ENCODE measurements at places on chromosomes 7 and 10. TPM values are rescaled to one million over a fixed set of nuclear protein-coding genes. Genes with fewer than 3 reads are reported as not detected.
A peak's percentile ranks its signal among the peaks of the same experiment; 100 is the strongest.

Gene RFC2
- total RNA-seq = 16.3 TPM

Gene SLC39A12
- 0.29 TPM for total RNA-seq

Gene ANKRD7
- not detected for total RNA-seq

Gene GIMAP8
- 42.3 TPM for total RNA-seq

Gene EPHB6
- 12.8 TPM for total RNA-seq

DNA sequence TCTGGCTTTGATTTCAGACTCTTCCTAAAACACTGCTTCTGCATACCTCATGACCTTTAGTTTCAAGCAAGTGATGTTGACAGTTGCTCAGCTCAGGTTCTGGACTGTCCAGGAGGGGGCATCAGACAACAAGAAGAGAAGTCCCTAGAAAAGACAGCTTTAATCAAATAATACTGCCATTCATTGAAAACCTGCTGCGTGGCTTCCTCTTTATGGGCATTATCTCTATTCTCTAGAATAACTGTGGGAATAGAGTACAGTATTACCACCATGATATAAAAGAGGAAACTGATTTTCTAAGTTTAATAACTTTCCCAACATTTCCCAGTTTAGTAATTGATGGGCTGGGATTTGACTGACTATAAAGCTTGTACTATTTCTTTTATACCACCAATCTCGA is 170.4 kb downstream of the SNX13 start:
- no peak overlapping the region for H3K27ac ChIP-seq
- H3K36me3 ChIP-seq = no peaks in the 10 kb centered on the region
- no peak for DNase-seq
- H3K27me3 ChIP-seq = no peaks in the 10 kb centered on the region

- DNase-seq = no peak
- H3K27ac ChIP-seq = no peak overlapping the region
- H3K4me1 ChIP-seq = peaks cover 13% of the 10 kb centered on the region
These were observed 540.2 kb downstream of the LRMDA start for GRCh38 chr10:75971402-75972211.

DNA sequence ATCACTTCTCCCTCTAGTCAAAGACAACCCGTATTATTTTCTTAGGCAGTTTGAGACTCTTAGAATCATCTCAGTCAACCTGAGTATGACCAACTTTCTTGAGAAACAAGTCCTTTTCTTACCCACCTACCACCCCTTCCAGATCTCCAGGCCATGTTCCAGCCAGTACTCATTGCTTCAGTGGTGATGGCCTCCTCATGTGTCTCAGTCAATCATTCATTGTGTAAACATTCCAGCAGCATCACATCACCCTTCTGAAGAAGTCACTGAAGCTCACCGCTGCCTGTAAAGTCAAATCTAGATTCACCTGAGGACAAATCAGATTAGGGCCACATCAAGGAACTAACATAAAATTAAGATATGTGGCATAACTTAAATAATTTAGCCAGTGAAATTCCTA is 467.2 kb upstream of the NRP1 start:
- H3K4me3 ChIP-seq = no peak overlapping the region
- H3K36me3 ChIP-seq = no peaks in the 10 kb centered on the region
- no peaks in the 10 kb centered on the region for H3K27me3 ChIP-seq

DNA sequence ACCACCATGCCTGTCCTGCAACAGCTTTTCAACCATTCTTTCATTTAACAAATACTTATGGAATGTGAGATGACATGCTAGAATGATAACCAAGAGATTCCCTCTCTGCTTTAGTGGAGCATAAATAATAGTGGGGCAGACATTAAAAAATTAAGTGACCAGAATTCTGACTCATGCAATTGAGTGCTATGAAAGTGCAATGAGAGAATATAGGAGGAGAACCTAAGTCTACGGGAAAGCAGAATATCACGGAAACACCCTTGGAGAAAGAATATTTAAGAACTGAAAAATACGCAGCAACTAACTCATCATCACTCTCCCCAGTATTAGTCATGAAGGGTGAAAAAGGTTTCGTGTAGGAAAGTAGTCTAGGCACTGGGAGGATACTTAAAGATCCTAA is 7.1 kb downstream of the KIF5B start:
- peaks cover 40% of the 10 kb centered on the region for H3K36me3 ChIP-seq
- DNase-seq = no peak
- peaks cover 69% of the 10 kb centered on the region for H3K4me1 ChIP-seq
- H3K27ac ChIP-seq = peak overlapping the region; percentile 5
- no peak overlapping the region for H3K4me3 ChIP-seq

GRCh38 chr10:64039198-64039597 is 518.0 kb downstream of the REEP3 start:
- no peak for DNase-seq
- peaks cover 4% of the 10 kb centered on the region for H3K4me1 ChIP-seq
- no peak overlapping the region for H3K27ac ChIP-seq
- H3K36me3 ChIP-seq = no peaks in the 10 kb centered on the region

DNA sequence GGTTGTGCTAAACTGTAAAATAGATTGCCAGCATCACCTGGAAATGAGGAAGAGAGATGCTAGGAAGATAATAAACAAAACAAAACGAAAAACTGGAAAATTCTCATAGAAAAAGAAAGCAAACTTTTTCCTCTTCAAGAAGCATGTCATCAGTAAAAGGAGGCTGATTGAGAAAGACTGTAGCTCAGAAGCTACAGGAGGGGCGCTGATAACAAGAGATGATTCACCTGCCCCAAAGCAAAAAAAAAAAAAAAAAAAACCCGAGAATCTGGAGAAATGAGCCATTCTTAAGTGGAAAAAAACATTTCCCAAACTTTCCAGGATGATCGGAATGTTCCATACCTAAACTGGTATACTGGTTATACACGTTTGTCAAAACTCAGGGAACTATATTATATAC is 130.5 kb upstream of the C1QL3 start:
- H3K4me1 ChIP-seq = peaks cover 4% of the 10 kb centered on the region
- H3K27ac ChIP-seq = no peak overlapping the region
- DNase-seq = no peak
- no peaks in the 10 kb centered on the region for H3K27me3 ChIP-seq
- H3K36me3 ChIP-seq = no peaks in the 10 kb centered on the region

DNA sequence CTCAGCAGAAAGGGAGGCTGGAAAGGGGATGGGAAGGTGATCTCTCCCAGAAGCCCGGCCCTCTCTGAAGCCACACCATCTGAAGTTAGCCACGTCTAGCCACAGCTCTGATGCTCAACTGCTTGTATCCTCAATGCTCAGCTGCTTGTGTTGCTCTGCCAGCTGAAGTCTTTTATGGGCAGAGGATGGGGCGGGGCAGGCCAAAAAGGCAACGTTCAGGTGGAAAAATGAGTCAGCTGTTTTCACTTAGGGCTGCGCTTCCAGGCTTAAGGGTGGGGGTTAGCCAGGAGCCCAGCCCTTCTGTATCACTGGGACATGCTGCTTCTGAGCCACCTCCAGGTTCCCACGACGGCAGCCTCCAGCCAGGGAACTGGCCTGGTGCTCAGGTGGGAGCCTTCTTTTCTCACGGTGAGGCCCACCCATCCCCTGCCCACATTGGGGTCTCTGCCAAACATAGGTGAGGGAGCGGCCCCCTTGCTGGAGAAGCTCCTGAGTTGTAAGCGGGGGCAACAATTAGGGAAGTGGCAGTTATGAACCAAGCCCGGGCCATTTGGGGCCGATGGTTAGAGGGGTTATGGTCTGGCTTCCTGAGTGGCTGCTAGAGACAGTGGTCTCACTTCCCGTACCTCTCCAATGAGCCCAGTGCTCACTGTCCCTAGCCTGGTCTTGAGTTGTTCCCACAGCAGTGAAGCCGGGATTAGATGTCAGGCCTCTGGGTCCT is 44.9 kb upstream of the CNPY1 start:
- H3K27ac ChIP-seq = no peak overlapping the region
- peaks cover 15% of the 10 kb centered on the region for H3K4me1 ChIP-seq
- no peak for DNase-seq

- no peak for DNase-seq
- no peaks in the 10 kb centered on the region for H3K4me1 ChIP-seq
- no peaks in the 10 kb centered on the region for H3K36me3 ChIP-seq
- H3K27me3 ChIP-seq = peaks cover 16% of the 10 kb centered on the region
These were observed 157.3 kb upstream of the PPP2R2D start for GRCh38 chr10:131743190-131744151.

- no peaks in the 10 kb centered on the region for H3K36me3 ChIP-seq
- no peaks in the 10 kb centered on the region for H3K4me1 ChIP-seq
- H3K4me3 ChIP-seq = no peak overlapping the region
- H3K27ac ChIP-seq = no peak overlapping the region
These were observed 83.7 kb downstream of the EBF3 start for GRCh38 chr10:129880191-129880870.

DNA sequence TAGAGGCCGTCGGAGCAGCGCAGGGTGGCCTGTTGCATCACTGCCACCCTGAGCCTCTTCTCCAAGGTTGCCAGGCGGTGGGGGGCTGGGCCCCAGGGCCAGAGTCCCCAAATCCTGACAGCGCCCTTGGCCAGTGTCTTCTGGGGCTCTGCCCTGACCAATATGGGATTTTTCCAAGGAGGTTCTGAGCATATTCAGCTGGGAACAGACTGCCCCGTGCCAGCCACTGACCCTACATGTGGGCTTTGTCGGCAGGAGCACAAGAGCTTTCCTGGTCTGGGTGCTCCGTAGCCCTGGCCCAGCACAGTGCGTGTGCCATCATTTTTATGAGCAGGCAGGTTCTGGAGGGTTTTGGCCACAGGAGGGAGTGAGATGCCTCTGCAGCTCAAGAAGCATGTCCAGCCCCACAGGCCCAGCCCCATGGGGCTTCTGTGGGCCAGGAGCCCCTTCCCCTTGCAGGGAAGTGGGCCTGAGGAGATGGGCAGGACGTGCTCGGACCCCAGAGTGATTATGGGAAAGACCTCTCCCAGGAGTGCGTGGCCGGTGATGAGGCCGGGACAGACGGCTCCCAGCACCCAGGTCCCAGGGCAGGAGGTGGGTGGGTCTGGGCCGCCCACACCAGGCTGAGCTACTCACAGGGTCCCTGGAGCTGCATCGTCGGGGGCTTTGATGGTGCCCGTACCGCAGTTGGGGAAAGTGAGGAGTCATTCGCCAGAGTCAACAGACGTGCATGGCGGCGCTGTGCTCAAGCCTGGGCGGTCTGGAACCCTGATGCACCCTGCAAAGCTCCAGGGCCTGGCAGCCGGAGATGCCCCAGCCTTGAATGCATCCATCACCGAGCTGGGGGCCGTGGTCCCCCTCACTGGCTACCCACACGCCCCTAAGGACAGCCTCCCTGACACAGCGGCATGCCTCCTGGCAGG is 66.6 kb downstream of the PWWP2B start:
- no peak for DNase-seq
- H3K4me1 ChIP-seq = peaks cover 22% of the 10 kb centered on the region
- H3K27me3 ChIP-seq = no peaks in the 10 kb centered on the region
- H3K36me3 ChIP-seq = no peaks in the 10 kb centered on the region

- H3K27me3 ChIP-seq = no peaks in the 10 kb centered on the region
- H3K36me3 ChIP-seq = no peaks in the 10 kb centered on the region
- no peak overlapping the region for H3K4me3 ChIP-seq
- H3K27ac ChIP-seq = no peak overlapping the region
- H3K4me1 ChIP-seq = no peaks in the 10 kb centered on the region
- DNase-seq = no peak
These were observed 658.3 kb downstream of the SDK1 start for GRCh38 chr7:3959364-3959763.

DNA sequence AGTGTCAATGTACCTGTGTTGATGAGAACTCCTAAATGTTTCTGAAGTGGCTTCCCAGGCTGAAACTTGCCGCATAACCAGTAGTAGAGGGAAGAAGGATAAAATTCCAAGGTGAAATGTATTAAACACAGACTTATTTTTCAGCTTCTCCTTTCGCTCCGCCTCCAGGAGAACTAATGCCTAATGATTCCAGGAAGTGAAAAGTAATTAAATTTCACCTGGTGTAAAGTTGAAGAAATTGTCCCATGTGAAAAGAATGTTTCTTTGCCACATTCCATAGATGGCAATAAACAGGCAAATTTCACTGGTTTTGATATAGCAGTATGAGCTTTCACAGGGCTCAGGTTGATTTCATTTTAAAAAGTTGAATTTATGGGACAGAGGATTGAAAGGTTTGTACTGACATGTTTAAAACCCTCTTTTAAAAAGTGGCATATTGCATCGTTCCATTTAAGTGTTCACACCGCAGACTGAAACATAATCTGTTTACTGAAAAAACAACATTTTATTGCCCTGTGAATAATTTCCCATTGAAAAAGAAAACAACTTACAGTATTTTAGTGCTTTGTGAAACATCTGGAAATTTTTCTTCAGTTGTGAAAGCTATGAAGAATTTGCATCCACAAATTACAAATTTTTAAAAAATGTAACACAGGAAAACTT is 453.4 kb upstream of the NFE2L3 start:
- no peaks in the 10 kb centered on the region for H3K36me3 ChIP-seq
- H3K4me3 ChIP-seq = no peak overlapping the region
- no peaks in the 10 kb centered on the region for H3K27me3 ChIP-seq
- H3K27ac ChIP-seq = no peak overlapping the region
- no peak for DNase-seq
- no peaks in the 10 kb centered on the region for H3K4me1 ChIP-seq

DNA sequence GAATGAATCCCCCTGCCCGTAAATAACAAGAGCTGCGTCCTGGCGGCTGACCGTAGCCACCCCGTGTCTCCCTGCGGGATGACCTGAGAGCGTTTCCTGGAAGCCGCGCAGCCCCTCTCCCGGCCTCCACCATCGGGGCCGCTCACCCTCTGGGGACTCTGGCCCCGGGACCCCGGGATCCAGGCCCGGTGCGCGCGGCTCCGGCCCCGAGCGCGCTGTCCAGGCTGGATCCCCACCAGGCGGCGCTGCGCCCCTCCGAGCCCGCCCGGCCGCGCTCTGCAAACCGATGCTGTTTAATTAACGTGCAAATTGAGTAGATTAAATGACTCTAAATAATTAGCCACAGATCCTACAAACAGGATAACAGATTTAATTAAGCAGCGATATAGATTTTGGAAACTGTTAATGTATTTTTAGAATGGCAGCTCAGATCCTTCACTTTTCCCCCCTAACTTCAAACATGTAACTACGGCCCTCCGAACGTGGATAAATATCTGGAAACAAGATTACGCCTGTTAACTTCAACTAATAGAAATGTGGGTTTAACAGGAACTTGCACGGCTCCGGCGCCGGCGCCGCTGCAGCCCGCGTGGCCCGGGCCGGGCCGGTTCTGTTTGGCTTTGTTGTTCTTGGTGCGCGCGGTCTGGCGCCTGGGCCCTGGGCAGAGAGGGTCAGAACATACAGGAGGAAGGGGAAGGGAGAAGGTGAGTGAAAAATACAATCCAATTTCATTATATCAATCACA is 7.1 kb upstream of the UNCX start:
- peaks cover 4% of the 10 kb centered on the region for H3K4me1 ChIP-seq
- H3K27ac ChIP-seq = no peak overlapping the region
- no peak for DNase-seq
- no peaks in the 10 kb centered on the region for H3K36me3 ChIP-seq

GRCh38 chr7:107551936-107552335 is 11.8 kb downstream of the COG5 start:
- no peak overlapping the region for H3K4me3 ChIP-seq
- H3K4me1 ChIP-seq = no peaks in the 10 kb centered on the region
- H3K27ac ChIP-seq = no peak overlapping the region
- peaks cover 49% of the 10 kb centered on the region for H3K36me3 ChIP-seq
- no peaks in the 10 kb centered on the region for H3K27me3 ChIP-seq

All from upper lobe of right lung (tissue), 1 donor.